ENCODE measurements at places on chromosomes 1 and 21. TPM values are rescaled to one million over a fixed set of nuclear protein-coding genes. Genes with fewer than 3 reads are reported as not detected.
A peak's percentile ranks its signal among the peaks of the same experiment; 100 is the strongest.

Gene OLIG2
- total RNA-seq: not detected

- DNase-seq: no peak
Observed at GRCh38 chr1:236332092-236332758, 50.5 kb upstream of the ERO1B start.

- DNase-seq: no peak
Observed at GRCh38 chr1:32394890-32395432, 720 bp upstream of the BSDC1 start.

DNA sequence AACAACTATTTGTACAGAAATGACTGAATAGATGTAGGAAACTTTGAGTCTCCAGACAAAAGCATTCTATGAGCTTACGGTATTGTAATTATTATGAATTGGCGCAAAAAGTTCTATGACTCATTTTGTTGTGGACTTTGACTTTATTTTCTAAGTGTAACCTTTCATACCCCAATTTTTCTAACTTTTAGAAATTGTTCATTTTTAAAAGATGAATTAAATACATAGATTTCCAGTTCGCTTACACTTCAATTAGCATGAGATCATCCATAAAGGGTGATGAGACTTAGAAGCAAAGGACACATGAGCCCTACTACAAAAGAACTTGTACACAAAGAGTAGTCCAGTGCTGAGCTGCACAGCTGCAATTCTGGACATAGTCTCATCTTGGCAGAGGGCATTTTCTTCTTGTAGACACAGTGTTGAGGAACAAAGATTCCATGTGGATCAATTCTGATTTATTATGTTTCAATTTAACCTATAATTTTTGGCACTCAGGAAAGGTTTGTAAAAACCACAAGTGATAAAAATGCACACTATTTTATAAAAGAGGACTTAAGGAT is 431.1 kb downstream of the LRRIQ3 start:
- DNase-seq: no peak

- no peak for DNase-seq
Observed at GRCh38 chr1:203140743-203141520, 13.4 kb downstream of the ADORA1 start.

GRCh38 chr1:109628540-109629321 is 9.1 kb downstream of the AMPD2 start:
- DNase-seq: no peak

- no peak for DNase-seq
Observed at GRCh38 chr1:47003896-47004403, 19.5 kb upstream of the CYP4X1 start.

DNA sequence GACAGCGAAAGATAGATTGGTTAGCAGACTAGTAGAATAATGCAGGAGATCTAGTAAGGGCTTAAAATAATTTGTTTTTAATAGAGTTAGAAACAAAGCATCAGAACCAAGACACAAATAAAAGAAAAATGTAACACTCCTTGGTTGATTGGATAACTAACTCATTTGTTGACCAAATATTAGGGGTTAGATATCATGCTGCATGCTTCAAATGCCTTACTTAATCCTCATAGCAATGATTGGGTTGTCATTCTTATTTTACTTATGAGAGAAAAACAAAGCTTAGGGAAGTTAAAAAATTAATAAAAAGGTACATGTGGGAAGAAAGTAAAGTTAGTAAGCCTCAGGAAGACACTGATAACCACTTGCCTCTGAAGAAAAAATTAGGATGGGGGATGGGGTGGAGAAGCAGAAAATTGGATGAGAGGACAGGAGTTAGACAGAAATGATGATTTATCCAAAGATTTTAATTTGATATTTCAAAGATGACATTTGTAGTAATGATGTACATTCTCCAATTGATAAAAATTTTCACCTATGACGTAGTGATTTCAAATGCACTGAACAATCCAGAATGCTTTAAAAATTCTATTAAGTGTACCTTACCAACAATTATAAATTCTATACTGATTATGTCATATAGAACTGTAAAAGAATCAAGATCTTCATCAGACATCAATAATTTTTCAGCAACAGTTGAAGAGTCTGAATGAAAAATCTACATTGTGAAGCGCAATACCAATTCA is 374.7 kb downstream of the COL11A1 start:
- DNase-seq: no peak

GRCh38 chr1:156121457-156121856 is 6.9 kb downstream of the LMNA start:
- DNase-seq: no peak

- DNase-seq: no peak
Observed at GRCh38 chr1:185158800-185159199, 1.8 kb downstream of the SWT1 start.

Gene PODN
- total RNA-seq: 20.6 TPM

Gene AQP10
- total RNA-seq: 0.26 TPM

- DNase-seq: no peak
Observed at GRCh38 chr1:169858467-169858866, 35.2 kb downstream of the SCYL3 start.

GRCh38 chr1:60213253-60213652 is 139.7 kb upstream of the C1orf87 start:
- DNase-seq: no peak

GRCh38 chr1:44608141-44608540 is 66.1 kb downstream of the TMEM53 start:
- no peak for DNase-seq

DNA sequence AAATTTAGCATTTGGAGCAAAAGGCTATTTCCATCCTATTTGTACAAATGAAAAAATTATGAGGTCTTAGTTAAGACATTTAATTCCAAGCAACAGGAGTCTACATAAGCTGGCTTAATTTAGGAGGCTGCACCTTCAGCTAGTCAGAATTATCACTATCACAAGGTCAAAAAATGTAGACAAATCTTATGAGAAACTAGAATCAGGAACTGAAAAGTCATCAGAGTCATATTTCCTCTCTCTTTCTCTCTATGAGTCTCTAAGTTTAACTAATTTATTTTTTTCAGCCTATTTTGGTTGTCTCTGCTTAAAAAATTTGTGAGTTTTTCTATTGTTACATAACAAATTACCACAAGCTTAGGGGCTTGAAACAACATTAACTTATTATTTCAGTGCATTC is 807.1 kb upstream of the PRMT6 start:
- DNase-seq: no peak

DNA sequence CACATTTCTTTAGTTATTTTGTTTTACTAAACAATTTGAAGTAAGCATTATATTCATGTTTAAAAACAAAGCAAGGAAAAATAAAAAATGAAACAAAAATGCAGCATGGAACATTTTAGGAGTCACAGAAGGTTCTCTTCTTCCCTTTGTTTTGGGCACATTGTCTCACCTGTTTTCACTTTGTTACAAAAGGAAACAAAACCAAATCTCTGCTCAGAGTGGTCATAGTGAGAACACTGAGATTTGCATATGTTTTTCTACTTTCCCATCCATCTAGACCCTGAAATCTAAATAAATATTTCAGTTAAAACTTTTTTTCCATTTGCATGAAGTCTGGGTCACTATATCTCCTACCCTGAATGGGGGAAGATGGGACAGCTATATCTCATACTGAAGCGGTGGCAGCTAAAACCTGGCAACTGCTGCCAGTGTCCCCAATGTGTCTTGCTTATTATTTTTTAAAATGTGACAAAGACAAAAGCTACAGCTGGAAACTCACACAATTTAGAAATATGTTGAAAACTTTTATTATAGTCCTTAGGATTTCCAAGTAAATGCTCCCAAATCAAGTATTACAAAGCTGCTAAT is 3.5 kb downstream of the EXOC8 start:
- no peak for DNase-seq

Gene RGS8
- not detected for total RNA-seq

- no peak for DNase-seq
Observed at GRCh38 chr1:184792450-184792969, 37.9 kb upstream of the EDEM3 start.

Gene ADGRB2
- 3.3 TPM for total RNA-seq

GRCh38 chr1:244065063-244065793 is 14.1 kb downstream of the ZBTB18 start:
- no peak for DNase-seq

Gene RNU1-4
- total RNA-seq: under 0.01 TPM

GRCh38 chr1:81305997-81306452 is 494.7 kb upstream of the ADGRL2 start:
- DNase-seq: no peak

Gene UBXN10
- 0.59 TPM for total RNA-seq

Gene LCE2B
- total RNA-seq: 1,442 TPM

- DNase-seq: peak; percentile 91
Observed at GRCh38 chr21:45981151-45982091, at the start of gene COL6A1. COL6A1 (plus strand) TSS chr21:45981770; CDS start chr21:45981851, 81 bp downstream.

Gene CLCNKB
- total RNA-seq: not detected

- no peak for DNase-seq
Observed at GRCh38 chr21:38136201-38136600, 120.6 kb upstream of the KCNJ15 start.

Gene DNAJC6
- total RNA-seq: 3.5 TPM

DNA sequence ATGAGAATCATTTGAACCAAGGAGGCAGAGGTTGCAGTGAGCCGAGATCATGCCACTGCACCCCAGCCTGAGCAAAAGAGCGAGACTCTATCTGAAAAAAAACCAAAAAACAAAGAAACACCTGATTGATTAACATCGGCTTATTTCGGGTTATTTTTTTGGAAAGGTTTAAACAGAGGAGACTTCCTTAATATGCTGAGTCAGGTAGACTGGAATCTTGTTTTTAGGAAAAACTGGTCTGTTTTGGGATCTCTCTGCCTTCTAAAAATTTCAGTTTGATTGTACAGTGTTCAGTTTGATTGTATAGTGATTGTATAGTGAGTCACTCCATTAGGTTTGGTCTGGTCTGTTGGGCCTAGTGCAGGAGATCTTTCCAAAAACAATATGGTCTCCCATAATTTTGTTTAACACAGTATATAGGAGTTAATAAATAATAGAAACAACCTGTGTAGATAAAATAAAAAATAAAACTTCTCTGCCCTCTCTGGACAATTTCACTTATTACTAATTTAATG is 196.3 kb upstream of the CHRM3 start:
- no peak for DNase-seq

- DNase-seq: no peak
Observed at GRCh38 chr1:162232034-162232711, 144.5 kb downstream of the SPATA46 start.

Gene DDAH1
- total RNA-seq: 13.9 TPM
